ENCODE measurements at places on chromosomes 6 and 20. TPM values are rescaled to one million over a fixed set of nuclear protein-coding genes. Genes with fewer than 3 reads are reported as not detected.

DNA sequence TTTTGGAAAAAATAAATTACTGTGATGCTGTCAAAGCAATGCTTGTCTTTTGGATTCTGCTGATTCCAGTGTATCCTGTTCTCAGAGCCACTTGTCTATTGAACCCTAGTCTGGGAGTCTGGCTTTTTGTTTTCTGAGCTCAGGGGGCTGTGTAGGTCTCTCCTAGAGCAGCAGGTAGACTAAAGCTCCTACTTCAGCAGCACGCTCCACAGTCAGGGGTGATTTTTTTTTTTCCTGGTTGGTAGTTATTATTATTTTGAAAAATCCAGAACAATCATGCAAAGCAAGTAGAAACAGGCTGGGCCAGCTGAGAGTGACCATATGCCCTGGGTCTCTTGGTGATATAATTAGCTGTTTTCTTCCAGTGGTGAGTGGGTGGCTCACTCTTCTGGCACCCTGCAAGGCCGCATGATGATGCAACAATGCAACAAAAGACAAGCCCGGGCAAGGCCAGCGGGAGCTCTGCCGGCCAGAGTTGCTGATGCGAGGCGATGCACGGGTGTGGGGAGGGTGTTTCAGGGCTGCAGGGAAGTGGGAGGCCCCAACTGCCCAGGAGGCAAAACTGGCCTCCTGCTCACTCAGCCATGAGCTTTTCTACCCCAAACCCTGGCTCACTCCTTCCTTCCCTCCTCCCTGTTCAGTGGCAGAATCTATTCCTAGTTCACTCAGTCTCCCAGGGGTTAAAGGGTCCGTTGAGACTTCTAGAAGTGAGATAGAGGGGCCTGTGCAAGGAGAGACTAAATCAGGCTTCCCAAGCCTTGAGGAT lies 11.5 kb upstream of the CDKN1A start:
- peak; percentile 87 for DNase-seq

GRCh38 chr20:54320148-54320607 lies 112.3 kb downstream of the PFDN4 start:
- no peak for DNase-seq

DNA sequence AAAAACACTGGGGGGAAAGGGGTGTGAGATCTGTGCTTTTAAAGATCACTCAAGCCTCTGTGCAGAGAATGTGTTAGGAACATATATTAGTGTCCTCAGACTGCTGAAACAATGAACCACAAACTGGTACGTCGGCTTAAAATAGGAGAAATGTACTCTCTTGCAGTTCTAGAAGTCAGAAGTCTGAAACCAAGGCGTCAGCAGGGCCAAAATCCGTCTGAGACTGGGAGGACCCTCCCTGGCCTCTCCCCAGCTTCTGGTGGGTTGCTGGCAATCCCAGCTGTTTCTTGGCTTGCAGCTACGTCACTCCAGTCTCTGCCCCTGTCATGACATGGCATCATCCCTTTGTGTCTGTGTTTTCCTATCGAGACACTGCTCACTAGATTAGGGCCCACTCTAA lies 3.9 kb downstream of the CDH26 start:
- DNase-seq = no peak

GRCh38 chr20:62740286-62741141 lies 31.9 kb downstream of the NTSR1 start:
- peak; percentile 38 for DNase-seq

- DNase-seq = no peak
Measured at GRCh38 chr6:141451511-141452353, 681.0 kb upstream of the GJE1 start.

DNA sequence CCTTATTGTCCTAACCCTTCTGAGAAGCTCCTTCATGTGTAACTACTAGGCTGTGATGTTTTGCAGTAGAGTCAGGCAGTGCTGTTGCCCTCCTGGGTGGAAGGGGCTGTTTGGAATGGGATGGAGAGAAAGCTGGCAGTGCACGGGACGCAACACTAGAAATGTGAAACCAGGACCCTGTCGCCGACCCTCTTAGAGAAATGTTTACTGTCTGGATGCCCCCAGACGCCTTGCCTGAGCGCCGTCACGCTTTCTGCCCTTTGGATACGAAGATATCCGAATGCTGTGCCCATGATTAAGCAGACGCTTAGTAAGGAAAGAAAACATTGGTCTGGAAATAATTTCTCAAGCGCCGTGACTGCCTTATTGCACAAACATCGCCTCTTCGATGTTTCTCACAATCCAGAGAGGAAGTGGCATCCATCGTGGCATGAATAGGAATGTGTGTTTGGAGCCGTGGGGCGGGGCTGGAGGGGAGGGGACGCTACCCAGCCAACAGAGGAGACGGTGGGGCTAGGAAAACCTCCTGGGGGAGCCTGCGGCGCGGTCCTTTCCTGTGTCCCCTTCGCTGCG lies 661 bp upstream of the PPP1R14C start:
- DNase-seq = no peak

DNA sequence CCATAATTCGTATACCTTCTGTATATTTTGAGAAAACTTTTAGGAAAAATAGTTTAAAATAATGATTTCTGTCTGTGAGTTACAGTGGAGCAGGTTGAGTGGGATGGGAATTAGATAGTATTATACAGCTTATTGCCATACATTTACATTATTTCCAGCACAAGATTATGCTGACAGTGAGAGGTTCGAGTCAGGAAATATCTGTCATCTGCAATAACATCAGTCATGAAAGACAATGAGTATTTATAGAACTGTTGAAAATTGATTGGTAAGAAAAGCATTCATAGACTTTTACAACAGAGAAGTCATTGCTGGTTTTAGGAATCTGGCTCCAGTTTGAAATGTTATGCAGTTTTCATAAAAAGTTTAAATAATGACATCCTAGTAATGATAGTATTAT lies 45.9 kb downstream of the FAM135A start:
- no peak for DNase-seq

GRCh38 chr6:17278289-17279063 lies 2.7 kb upstream of the RBM24 start:
- no peak for DNase-seq

DNA sequence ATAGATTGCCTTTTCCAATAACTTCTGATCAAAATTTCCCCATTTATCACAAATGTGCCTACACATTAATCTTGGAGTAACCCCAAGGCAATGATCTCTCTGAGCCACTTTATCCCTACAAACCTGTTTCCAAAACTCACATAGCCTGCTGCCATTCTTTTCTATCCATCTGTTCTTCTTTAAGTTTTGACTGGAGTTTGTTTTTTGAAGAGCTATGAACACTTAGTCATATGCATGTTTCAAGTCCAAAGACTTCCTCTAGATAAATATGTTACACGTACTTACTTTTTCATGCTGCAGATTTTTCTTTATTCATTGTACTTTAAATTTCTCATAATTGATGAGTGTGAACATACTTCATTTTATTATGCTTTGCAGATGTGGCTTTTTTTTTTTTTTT lies 488.9 kb upstream of the CITED2 start:
- DNase-seq = no peak

DNA sequence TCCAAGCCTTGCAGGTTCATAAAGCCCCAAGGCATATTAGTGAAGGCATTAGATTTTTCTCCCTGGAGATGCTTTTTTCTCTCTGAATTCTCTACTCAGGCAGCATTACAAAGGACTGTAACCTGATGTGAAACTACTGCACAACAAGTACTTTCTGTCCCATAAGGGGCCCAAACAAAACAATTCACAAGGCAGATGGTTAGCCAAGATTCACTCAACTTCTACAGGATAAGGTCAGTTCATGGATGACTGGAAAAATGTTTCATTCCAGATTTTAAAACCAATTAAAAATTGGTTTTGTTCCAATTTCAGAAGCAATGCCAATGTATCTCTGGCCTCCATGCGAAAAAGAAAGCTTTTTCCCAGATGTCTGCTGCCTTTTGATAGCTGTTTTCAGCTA lies 181.8 kb downstream of the KHDC1L start:
- DNase-seq = no peak

GRCh38 chr20:60171313-60171712 lies 213.1 kb downstream of the CDH26 start:
- DNase-seq = no peak

- no peak for DNase-seq
Measured at GRCh38 chr20:46552460-46553420, 2.3 kb upstream of the OCSTAMP start.

DNA sequence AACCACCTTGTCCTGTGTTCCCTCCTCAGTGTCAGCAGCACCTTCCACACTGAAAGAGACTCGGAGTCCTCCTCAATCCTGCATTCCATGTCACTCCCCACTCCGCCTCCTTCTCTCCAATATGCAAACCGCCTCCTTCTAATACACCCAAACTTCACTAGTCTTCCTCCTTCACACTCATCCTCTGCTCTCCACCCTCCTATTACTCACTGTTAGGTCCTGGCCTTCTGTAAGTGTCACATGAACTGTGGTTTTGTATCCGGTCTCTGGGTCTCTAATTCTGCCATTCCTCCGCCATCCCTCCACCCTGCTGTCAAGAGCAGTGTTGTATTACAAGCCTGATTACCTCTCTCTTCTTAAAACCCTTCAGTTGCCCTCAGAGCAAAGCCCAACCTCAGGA lies 200.5 kb upstream of the CDYL start:
- DNase-seq = no peak

GRCh38 chr20:7362601-7363000 lies 577.7 kb downstream of the HAO1 start:
- no peak for DNase-seq

DNA sequence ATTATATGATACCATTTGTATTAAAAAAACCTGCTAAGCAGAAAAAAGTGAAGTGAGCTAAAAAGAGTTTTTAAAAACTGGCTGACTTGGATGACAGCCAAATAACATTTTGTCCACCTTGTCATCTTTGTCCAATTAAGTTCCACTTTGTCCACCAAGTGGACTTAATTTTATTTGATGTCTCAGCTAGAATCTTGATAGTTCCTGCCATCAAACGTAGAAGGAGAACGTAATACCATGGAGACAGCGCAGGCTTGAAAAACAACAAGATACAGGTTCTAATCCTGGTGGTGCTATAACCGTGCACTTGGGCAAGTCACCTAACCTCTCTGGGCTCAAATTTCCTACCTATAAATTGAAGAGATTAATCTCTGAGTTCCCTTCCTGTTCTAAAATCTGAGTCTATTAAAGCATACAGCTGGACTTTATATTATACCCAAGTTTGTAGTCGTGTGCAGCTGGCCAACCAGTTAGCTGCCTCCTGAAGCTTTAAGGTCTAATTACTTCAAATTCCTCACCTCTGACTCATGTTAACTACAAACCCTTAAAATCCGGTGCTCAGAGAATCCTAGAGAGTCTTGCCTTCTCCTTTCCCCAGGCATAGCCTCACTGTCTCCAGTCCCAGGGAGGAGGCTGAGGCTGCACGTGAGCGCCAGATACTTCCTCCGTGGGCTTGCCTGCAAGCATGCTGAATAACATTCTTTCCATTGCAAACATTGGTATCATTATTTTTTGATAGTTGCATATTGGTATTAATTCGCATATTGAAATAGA lies 16.8 kb downstream of the TMEM244 start:
- DNase-seq = no peak

DNA sequence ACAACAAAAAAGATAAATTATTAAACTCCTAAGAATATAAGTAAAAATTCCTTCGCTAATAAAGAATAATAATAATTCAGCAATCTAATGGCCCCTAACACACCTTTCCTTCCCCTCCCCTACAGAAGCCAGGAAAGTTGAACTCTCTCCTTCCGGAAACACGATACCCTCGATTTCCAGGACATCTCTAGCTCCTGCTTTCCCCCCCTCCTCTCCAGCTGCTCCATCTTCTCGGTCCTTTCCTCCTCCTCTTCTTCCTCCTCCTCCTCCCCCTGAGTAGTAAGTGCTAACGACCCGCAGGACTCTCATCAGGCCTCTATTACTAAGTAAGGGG lies 603 bp downstream of the TASP1 start:
- no peak for DNase-seq

DNA sequence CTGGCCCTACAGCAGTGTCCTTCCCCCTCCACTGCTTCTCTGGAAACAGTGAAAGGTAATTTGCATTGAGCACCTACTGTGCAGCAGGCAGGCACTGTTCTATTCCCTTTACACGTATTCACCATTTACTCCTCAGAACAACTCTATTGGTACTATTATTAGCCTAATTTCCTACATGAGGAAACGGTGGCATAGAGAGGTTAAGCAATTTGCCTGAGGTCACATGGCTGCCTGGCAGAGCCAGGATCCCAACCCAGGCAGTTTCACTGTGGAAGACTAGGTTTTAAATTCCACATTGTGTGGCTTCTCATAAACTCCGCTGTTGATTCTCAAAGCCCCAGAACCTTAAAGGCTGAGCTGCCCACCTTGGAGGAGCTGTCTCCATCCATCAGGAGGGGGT lies 72.7 kb downstream of the CLIC5 start:
- DNase-seq = no peak

DNA sequence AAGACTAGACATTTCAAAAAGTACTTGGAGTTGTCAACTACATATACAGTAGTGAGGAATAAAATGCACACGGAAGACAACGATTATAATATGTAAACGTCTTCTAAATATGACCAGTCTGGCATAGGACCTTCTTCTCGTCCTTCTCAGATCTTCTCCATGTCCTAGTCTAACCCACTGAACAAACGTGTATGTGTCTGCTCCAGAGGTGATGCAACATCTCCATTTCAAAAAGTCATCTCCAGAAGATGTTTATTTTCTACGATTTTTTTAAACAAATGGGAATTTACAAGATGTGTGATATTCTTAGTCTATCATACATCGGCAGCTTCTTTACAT lies 89.9 kb downstream of the GPX5 start:
- DNase-seq = no peak

GRCh38 chr6:7267466-7268091 lies 45.4 kb downstream of the SSR1 start:
- DNase-seq = peak; percentile 22

GRCh38 chr20:35768731-35769664 lies 2.8 kb upstream of the PHF20 start:
- DNase-seq = peak; percentile 98

DNA sequence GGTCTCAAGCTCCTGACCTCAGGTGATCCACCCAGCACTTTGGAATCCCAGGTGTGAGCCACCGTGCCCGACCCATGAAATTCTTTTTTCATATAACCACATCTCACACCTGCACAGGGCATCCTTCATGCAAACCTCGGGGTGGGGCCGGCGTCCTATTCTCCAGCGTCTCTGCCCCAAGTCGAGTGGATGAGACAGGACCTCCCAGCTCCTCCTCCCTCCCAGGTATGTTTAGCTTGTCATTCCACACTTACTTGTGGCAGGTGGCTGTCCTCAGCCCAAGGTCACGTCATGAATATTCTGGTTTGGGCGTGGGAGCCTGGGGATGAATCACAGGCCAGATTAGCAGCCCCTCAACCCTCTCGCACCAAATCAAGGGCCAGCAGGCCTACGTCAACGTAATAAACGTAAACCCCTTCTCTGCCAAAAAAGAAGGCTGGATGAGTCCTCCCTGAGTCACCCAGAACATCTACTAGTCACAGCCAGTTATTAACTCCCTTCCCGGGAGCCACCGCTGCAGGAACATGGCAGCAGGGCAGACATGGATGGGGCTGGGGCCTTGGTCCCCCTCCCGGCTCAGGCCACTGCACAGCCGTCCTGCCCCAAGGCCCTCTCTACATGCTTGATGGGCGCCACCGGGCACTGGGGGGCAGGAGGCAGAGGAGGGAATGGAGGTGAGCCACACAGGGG lies 91.7 kb downstream of the YTHDF1 start:
- DNase-seq = peak; percentile 13

Gene GSTA3
- total RNA-seq = not detected

Gene PKHD1
- total RNA-seq = not detected

Gene ACSS2
- total RNA-seq = 76.6 TPM

Gene OTOR
- total RNA-seq = not detected

Gene ABRACL
- total RNA-seq = 7.7 TPM

Gene RGS17
- total RNA-seq = 0.25 TPM

Gene HTR1E
- not detected for total RNA-seq

Gene POM121L2
- total RNA-seq = not detected

Gene MEP1A
- total RNA-seq = not detected

Gene LY6G6C
- not detected for total RNA-seq

Gene NRSN1
- not detected for total RNA-seq

Gene HLA-DPA1
- 54.3 TPM for total RNA-seq
